Large intestine (tissue), 12 donors: ENCODE measurements at places on chromosomes 5 and 9. TPM values are rescaled to one million over a fixed set of nuclear protein-coding genes. Genes with fewer than 3 reads are reported as not detected.
A peak's percentile ranks its signal among the peaks of the same experiment; 100 is the strongest.

- no peaks in the 10 kb centered on the region for H3K4me1 ChIP-seq
- H3K36me3 ChIP-seq = peaks cover 3% of the 10 kb centered on the region
- no peak overlapping the region for H3K27ac ChIP-seq
- DNase-seq = no peak
- no peaks in the 10 kb centered on the region for H3K27me3 ChIP-seq
These were observed 184.4 kb upstream of the DMRT1 start for GRCh38 chr9:656926-657568.

DNA sequence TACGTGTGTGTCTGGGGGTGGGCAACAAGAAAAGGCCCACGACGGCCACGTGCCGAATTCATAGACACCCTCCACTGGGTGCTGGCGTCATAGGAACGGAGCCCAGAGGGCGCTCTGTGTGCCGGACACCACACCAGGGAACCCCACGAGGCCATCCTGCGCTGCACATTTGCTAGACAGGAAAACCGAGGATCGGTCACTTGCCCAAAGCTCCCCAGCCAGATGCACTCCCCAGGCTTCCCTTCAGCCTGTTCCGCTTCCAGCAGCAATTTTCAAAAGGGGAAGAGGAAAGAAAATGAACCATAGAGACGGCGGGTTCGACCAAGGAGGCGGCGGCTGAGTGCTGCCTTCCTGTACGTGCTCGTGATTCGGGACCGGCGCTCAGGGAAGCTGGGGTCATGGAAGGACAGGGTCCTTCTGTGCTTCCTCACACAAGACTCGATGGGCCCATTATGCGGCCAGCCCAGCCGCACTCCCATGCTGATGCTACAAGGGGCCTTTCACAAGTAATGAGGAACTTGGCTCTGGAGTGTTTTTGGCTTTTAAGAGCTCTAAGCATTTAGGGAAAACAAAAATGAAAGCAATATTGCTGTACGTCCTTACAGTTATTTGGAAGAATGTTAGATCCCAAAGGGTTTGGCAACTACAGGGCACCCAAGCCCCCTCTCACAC, 124.6 kb upstream of the SARDH start:
- H3K36me3 ChIP-seq = peaks cover 32% of the 10 kb centered on the region
- H3K4me3 ChIP-seq = no peak overlapping the region
- DNase-seq = no peak

Gene ELAVL2
- polyA plus RNA-seq = 1.2 TPM

DNA sequence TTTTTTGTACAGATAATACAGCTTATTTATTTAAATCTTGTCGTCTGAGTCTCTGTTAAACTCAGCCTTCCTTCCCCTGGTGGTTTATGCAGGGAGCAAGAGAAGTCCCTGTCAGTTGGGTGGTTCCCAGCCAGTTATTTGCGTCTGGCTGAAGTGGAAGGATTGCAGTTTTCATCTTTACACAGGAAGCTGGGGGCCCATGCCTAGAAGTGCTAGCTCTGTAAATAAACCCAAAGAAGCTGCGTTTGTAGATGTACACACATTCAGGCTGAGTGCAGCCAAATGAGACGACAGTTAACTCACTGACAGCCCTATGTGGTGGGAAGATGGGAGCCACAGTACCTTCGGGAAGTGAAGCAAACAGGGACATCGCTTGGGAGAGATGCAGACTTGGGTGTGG, 122.1 kb downstream of the SAXO1 start:
- H3K4me1 ChIP-seq = no peaks in the 10 kb centered on the region
- peak; percentile 14 for DNase-seq
- H3K27me3 ChIP-seq = no peaks in the 10 kb centered on the region
- H3K27ac ChIP-seq = no peak overlapping the region
- no peaks in the 10 kb centered on the region for H3K36me3 ChIP-seq
- H3K4me3 ChIP-seq = no peak overlapping the region

Gene HRCT1
- polyA plus RNA-seq = 1.6 TPM

Gene INSL4
- not detected for polyA plus RNA-seq

Gene WNK2
- polyA plus RNA-seq = 80.4 TPM

DNA sequence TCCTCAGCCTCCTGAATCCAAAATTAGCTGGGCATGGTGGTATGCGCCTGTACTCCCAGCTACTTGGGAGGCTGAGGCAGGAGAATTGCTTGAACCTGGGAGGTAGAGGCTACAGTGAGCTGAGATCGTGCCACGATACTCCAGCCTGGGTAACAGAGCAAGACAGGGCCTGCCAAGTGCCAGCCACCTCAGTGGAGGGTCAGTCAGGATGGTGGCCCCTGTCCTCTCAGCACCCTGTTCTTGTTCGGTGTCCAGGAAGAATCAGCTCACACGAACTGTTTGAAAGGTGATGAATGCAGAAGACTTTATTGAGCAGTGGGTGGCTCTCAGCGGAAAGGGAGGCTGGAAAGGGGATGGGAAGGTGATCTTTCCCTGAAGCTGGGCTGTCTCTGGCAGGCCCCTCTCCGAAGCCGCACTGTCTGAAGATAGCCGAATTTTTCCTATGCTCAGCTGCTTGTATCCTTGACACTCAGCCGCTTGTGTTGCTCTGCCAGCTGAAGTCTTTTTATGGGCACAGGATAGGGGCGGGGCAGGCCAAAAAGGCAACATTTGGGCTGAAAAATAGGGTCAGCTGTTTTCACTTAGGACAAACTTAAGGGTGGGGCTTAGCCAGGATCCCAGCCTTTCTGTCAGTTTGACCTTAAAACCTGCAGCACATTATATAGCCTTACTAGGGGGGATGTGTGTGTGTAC, 50.9 kb downstream of the UBE2R2 start:
- no peak for DNase-seq
- H3K4me1 ChIP-seq = no peaks in the 10 kb centered on the region
- peaks cover 2% of the 10 kb centered on the region for H3K36me3 ChIP-seq

DNA sequence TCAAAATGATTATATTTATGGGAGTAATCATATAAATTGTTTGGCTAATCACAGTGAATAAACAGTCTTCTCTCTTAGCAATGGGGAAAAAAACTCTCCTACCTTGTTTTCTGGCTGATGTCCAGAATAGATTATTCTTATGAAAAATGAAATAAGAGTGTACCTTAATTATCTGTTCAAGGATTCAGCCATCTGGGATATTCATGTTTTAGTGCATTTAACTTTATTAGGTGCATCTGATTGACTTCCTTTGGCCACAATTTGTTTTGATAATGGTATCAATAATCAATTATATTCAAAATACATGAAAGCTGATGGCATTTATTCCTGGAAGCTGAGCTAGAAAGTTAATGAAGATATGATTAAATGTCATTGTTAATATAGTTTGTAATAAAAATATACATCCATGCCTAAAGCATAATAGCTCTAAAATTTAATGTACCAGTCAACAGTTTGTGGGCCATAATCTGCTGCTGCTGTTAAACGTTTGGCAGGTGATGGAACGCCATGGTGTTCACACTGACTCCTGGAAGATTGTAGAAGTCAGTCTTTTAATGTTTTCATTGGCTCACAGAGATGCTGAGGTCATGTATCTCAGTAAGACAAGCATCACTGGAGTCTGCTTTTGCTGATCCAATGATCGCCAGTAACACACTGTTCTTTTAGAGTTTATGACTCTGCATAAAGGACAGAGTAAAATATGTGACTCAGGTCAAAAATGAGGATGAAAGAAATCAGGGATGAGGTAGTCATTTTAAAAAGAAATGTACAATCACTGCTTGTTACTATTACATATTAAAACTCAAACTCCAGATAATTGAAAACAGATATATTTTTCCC, 105.8 kb downstream of the ISL1 start:
- no peak overlapping the region for H3K4me3 ChIP-seq
- H3K27ac ChIP-seq = no peak overlapping the region
- no peaks in the 10 kb centered on the region for H3K4me1 ChIP-seq
- DNase-seq = no peak
- no peaks in the 10 kb centered on the region for H3K36me3 ChIP-seq

GRCh38 chr9:114334490-114334889, 4.8 kb downstream of the ORM2 start:
- peaks cover 29% of the 10 kb centered on the region for H3K36me3 ChIP-seq
- no peak overlapping the region for H3K27ac ChIP-seq
- no peaks in the 10 kb centered on the region for H3K27me3 ChIP-seq
- no peaks in the 10 kb centered on the region for H3K4me1 ChIP-seq
- DNase-seq = no peak

- DNase-seq = no peak
- H3K4me3 ChIP-seq = no peak overlapping the region
- peaks cover 4% of the 10 kb centered on the region for H3K4me1 ChIP-seq
- no peaks in the 10 kb centered on the region for H3K27me3 ChIP-seq
- peak overlapping the region; percentile 69 for H3K27ac ChIP-seq
- peaks cover 12% of the 10 kb centered on the region for H3K36me3 ChIP-seq
These were observed 14.7 kb upstream of the CCIN start for GRCh38 chr9:36154331-36154952.

Gene PNPLA7
- polyA plus RNA-seq = 7.2 TPM

Gene CXXC5
- 70.3 TPM for polyA plus RNA-seq

DNA sequence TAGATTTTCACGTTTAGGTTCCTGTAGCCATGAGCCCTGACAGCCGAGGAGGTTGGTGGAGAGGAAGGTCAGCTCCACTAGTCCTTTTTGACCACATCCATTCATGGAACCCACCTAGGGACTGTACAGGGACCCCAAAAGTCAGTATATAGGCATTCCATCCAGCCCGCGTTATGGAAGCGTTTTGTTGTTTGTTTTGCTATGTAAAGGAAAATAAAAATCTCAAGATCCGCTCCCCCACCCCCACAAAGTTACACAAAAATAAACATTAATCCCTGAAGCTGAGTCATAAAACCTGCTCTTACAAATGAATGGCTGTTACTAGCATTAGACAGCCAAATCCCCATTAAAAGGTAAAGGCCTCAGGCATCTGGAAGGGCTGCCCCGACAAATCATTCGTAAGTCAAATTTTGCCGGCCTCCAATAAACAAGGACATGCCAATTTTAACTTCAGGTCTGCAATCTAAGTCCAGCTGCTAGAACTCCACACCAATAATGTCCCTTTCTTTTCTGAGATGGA, 292.9 kb downstream of the MED10 start:
- H3K36me3 ChIP-seq = no peaks in the 10 kb centered on the region
- no peaks in the 10 kb centered on the region for H3K4me1 ChIP-seq
- no peak overlapping the region for H3K4me3 ChIP-seq
- DNase-seq = no peak
- no peaks in the 10 kb centered on the region for H3K27me3 ChIP-seq

DNA sequence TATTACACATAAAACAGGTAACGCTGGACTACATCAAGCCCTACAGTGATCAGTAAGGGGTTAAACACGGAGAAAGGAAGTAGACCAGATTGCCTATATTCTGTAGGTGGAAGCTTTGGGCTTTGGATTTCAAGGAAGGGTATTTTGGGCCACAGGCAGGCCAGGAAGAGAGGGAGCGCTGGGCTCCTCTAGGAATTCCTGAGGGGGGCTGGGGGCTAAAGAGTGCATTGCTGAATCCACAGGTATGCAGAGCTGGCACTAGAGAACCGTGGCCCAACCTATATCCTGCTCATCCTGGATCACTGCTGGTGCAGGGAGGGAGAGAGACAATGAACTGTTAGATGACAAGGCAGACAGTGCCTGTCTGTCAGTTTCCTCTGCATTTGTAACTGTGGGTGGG, 367.1 kb downstream of the CSNK1G3 start:
- H3K27ac ChIP-seq = no peak overlapping the region
- no peak overlapping the region for H3K4me3 ChIP-seq
- no peak for DNase-seq
- no peaks in the 10 kb centered on the region for H3K27me3 ChIP-seq
- H3K4me1 ChIP-seq = peaks cover 36% of the 10 kb centered on the region
